Amygdala (tissue), 56 donors: ENCODE measurements at places on chromosomes 11 and 22.

DNA sequence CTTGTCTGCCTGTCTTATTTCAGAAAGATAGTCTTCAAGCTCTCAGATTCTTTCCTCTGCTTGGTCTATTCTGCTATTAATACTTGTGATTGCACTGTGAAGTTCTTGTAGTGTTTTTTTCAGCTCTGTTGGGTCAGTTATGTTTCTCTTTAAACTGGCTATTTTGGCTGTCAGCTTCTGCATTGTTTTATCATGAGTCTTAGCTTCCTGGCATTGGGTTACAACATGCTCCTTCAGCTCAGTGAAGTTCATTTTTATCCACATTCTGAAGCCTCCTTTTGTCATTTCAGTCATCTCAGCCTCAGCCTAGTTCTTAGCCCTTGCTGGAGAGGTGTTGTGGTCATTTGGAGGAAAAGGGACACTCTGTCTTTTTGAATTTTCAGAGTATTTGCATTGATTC, 15.5 kb upstream of the DEPDC7 start:
- no peak for DNase-seq

DNA sequence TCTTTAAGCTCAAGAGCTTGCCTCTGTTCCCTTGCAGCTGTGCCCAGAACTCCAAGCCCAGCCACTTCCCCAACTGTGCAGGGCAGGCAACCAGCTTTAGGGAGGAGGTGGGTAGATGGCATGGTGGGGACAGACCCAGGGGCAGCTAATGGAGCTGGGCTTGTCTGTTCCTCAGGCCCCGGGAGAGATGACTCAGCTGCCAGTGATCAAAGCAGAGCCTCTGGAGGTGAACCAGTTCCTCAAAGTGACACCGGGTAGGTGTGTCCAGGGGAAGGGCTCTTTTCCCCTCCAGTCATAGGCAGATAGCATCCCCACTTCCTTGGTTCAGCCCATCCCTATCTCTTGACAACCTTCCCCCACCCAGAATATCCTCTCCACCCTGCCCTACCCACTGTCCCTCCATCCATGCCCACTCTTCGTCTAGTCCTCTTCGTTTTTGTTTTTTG, 32.4 kb downstream of the CREB3L1 start:
- DNase-seq: no peak

GRCh38 chr11:113528982-113529381, 53.8 kb upstream of the DRD2 start:
- DNase-seq: no peak

DNA sequence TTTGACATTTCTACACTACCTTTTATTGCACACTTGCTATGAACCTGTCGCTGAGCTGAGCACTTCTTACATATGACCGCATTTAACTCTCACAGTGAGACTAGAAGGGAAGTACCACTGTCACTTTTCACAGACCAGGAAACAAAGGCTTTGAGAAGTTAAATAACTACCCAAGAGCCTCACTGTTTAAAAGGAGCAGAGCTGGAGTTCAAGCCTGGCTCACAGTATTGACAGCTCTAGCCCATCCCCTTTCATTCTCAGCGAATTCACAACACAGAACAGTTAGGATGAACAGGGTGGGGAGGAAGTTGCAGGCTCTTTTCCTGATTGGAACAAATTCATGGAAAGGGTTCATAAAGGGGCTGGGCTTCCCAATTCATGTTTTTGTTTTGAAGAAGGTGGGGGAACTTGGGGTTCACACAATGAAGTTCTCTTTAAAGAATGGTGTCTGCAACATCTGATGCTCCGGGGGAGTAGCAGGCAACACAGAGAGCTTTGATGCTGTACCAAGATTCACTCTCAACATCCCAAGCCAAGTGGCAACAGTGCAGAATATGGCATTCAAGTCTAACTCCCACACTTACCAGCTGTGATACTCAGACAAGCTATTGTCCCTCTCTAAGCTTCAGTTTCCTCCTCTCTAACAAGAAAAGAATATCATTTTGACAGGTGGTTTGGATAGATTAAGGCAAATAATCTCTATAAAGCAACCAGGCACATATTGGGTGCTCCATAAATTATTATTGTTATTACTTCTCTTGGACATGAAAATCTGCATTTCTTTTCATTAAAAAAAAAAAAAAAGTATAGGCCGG, 17.2 kb downstream of the SCGB1A1 start:
- no peak for DNase-seq

DNA sequence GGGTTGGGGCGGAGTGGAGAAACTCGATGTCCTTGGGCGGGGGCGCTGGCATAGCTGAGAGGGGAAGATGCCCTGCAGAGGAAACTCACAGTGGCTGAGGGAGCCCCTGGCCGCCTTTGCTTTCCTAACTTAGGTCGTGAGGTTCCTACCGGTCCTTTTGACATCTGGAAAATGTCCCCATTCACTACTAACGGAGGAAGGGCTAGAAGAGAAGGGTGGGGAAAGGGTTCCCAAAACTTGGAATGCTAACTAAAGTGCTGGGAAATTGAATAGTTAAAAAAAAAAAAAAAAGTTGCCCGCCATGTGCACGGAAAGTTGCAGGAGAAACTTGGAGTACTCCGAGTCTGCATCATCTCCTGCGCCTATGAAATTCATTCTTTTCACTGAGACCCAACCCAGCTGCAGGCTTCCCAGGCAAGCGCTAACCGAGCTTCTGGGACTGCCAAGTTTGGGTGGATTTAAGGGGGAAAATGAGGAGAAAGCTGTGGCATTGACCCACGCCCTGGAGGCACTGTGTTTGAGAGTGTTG, 796 bp downstream of the TIMP3 start:
- no peak for DNase-seq

DNA sequence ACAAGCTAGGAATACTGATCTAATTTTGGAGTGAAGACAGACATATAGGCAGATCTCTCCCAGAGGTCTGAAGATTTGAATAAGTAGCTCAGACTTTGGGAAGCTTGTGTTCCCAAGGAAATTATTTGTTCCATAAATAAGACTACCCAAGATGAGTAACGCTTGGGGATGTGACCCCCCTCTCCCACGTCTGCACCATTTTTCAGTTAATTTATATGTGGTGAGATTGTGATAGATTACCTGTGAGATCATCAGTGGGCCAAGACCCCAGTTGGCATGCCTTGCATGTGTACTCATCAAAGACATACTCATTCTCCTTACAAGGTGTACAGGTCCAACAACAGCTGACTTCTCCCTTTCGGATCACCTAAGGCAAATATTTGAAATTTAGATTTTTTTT, 252.8 kb upstream of the CTSC start:
- no peak for DNase-seq

GRCh38 chr11:37115963-37116362, 517.9 kb upstream of the RAG2 start:
- DNase-seq: no peak

DNA sequence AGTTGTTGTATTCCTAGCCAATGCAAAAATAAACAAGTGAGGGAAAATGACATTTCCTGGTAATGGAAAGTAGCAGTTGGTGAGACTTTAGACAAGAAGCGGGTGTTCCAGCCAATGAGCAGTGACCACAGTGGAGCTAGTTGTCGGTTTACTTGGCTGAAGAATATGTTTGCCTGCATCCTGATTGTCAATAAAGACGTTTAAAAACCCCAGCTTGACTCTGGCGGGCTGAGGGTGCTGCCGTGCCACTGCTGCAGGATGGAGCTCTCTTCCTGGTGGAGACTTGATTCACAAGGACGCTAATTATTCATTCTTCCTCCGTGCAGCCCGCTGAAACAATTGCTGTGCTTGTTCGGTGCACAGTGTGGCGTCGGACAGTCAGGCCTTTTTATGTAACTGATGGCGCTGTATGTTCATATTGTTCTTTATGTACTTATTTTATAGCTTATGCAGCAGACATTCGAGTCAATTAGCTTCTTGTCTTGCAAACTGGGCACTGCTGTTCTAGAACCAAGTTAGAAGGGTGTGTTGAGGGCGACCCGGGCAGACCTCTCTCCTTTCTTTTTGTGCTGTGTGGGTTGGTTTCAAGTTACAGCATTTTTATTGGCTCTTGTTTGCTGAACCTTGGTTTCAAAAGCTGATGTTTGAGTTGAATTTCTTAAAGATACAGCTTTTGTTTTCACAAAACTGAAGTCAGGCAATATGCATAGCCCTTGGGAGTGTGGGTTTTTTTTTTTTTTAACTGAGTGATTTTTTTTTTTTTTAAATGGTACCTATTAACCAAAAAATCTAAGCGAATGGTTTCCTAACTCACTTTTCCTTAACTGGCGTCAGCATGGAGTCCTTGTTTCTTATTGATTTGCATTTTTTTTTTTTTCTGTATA, 153.9 kb downstream of the TEAD1 start:
- DNase-seq: no peak
